ENCODE measurements at places on chromosomes 6 and 20.

- DNase-seq, result peak; percentile 31
These were observed 7.5 kb downstream of the BCAS1 start for GRCh38 chr20:54062812-54063280.

- DNase-seq, result no peak
These were observed 298.4 kb downstream of the MAFB start for GRCh38 chr20:40390654-40391053.

- no peak for DNase-seq
These were observed 10.6 kb upstream of the KIF13A start for GRCh38 chr6:17998003-17998402.

DNA sequence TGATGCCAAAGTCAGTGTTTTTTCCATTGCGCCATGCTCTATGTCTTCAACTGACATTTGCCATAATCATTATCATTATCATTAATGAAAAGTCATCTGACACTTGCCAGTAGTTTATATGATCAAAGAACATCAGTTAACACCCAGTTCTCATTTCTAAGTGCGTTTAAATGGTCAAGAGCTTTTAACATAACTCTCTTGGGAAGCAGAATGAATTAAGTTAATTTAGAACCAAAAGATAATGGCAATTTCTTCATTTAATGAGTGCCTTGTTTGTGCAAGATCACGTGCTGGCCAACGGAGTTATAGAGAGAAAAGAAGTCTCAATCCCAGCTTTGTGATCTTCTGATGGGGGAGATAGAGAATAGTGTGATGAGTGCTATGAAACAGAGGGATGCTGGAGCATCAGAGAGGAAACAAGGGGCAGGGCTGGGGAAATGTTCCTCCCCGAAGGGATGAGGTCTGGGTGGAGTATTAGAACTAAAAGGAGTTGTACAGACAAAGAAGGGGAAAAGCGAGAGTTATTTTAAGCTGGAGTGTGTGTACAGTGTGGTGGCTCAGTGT, 20.3 kb downstream of the ANKS1A start:
- DNase-seq, result no peak

DNA sequence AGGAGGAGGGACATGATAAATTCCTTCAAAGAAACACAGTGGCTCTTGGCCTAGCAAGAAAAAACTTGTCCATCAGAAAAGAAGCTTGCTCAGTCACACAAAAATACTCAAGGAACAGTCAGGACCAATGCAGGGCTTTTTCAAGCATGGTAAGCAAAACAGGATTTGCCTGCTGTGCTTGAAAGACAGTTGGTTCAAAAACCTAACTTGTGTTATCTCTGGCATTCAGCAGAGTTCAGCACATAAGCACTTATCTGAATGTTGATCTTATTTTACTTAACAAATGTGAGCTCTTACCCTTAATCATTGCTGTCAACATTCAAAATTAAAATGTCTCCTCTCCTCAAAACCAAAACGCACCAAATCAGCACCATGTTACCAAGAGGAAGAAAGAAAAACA, 38.3 kb downstream of the ATG5 start:
- DNase-seq, result no peak

- DNase-seq, result no peak
These were observed 128.6 kb downstream of the UNC5CL start for GRCh38 chr6:40910260-40910893.

DNA sequence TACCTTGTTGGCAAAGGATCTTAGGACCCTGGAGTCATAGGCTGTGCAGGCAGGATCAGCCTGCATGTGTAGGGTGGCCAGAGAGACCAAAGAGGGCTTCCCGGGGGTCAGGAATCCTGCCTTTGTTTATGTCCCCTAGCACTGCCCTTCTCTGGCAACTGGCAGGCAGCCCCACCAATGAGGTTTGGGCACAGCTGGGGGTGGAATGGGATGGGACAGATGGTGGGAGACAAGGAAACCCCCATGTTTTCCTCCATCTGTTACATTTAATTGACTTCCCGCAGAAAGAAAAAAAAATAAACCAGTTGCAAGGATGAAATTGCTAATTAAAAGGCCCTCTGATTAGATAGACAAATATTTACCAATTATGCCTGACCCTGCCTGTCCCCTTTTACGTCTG, 27.6 kb downstream of the CD40 start:
- DNase-seq, result no peak

DNA sequence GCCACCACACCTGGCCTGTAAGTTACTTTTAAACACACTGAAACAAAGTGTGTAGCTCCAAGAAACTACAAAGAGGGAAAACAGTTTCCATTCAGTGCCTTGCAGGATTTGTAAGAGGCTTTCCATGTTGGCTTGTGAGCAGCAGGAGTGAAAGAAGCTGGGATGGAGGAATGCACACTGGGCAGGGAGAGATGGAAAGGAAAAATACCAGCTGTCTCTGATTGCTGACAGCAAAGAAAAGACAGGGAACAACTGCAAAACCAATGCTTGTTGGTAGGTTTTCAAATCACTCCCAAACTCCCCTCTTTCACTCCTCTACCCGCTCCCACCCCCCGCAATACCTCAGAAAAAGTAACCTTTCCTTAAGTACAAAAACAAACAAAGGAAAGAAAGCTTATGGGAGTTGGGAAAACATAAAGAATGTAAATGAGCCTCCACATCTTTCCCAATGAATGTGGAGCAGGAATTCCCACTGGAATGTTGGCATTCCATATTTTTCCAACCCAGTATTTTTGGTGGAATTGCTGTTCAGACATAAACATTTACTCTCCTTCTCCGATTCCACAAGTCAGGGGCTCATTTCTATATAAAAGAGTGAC, 166.1 kb downstream of the THBS2 start:
- DNase-seq, result peak; percentile 47

GRCh38 chr6:163132050-163132750, 282.3 kb upstream of the QKI start:
- no peak for DNase-seq

DNA sequence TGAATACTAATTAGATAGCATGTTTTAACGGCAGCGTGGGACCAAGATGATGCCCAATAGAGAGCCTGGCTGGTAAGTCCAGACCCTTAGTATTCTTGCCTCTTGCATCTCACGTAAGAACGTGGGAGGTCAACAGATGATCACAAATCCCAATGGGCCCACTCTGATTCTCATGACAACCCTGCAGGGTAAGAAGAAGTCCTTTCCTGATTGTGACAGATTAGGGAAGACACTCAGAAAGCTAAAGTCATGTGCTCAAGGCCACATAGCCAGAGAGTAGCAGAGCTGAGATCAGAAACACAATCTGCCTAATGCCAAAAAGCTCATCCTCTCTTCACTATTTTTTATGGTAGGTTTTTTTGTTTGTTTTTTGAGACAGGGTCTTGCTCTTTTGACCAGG, 103.8 kb downstream of the RALGAPA2 start:
- no peak for DNase-seq

DNA sequence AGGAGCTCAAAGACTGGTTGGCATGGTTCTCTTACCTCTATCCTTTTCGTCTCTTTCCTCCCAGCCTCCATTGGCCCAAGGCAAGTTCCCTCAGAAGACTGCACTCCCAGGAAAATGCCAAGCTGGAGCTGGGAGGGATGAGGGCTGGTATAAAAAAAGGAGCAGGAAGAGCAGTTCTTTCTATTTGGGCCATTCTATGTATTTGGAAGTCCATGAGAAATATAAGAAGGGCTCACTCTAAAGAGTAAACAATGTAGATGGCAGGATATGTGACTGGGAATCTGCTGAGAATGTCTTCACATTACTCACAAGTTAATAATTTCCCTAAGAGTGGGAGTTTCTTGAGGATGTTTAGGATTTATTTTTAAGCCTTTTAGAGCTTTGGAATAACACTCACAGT, 36.6 kb upstream of the ADTRP start:
- DNase-seq, result peak; percentile 87

DNA sequence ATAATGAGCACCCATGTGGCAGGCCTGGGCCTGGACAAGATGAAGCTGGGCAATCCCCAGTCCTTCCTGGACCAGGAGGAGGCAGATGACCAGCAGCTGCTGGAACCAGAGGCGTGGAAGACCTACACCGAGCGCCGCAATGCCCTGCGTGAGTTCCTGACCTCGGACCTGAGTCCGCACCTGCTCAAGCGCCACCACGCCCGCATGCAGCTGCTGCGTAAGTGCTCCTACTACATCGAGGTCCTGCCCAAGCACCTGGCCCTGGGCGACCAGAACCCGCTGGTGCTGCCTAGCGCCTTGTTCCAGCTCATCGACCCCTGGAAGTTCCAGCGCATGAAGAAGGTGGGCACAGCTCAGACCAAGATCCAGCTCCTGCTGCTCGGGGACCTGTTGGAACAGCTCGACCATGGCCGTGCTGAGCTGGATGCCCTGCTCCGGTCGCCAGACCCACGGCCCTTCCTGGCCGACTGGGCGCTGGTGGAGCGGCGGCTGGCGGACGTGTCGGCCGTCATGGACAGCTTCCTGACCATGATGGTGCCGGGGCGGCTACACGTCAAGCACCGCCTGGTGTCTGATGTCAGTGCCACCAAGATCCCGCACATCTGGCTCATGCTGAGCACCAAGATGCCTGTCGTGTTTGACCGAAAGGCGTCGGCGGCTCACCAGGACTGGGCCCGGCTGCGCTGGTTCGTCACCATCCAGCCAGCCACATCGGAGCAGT, 1.9 kb downstream of the FNDC11 start:
- no peak for DNase-seq

- no peak for DNase-seq
These were observed 21.0 kb downstream of the CEP43 start for GRCh38 chr6:167020206-167020605.

- DNase-seq, result no peak
These were observed 10.7 kb downstream of the ZBTB24 start for GRCh38 chr6:109472132-109472995.

- DNase-seq, result no peak
These were observed 17.1 kb downstream of the SULF2 start for GRCh38 chr20:47768016-47768824.

DNA sequence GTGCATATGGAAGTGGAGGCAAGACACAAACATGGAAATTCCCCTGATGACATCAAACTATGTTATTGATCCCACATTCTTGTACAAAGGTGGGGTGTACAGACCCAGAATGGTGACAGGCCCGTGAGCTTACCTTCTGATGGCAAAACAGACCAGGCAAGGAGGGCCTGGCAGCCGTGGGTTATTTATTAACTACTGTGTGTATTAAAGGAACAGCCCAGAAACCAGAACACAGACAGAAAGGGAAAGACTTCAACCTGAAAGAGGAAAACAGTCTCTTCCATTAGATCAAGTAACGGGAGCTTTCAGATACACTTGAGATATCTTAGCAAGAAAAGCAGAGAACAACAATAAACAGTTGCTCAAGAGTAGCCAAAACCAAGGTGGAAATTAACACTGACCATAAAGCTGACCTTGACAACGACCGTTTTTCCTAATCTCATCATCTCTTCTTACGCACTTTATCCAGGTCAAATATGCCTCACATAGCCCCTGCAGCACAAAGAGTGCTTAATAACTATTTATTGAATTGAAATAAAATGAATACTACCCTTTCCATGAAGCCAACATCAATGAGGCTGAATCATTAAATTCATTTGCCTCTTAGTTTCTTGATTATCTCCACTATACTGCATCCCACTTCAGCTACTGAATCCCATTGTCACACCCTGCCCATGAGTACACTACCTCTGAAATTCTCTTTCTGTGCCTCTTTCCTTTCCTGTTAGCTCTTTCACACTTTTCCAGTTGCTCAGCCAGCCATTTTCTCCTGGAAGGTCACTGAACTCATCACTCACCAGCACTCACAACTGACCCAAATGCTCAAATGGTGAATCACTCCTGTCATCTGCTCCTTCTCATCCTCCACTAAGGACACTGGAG, 67.4 kb downstream of the MOXD1 start:
- DNase-seq, result peak; percentile 93

DNA sequence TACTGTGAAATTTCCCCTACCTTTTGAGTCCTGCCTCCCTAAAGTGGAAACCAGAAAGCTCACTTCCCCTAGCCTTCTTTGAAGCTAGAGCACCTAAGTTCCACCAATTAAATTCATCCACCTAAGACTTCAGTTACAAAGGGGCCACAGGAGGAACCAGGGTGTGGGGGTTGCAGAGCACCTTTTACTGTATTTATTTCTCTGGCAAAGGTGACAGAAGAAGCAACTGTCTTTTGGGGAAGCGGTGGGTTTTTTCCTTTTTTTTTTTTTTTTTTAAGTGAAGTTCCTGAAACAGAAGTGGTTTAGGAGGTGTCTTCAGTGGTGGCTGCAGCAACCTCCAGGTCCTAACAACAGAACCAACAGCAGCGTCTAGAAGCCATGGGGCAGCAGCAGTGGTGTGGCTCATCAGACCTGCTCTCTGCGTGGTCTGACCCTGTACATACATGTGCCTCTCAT, 13.1 kb downstream of the PSMB9 start:
- DNase-seq, result no peak

GRCh38 chr6:147738516-147739162, 230.1 kb downstream of the SAMD5 start:
- DNase-seq, result peak; percentile 27

DNA sequence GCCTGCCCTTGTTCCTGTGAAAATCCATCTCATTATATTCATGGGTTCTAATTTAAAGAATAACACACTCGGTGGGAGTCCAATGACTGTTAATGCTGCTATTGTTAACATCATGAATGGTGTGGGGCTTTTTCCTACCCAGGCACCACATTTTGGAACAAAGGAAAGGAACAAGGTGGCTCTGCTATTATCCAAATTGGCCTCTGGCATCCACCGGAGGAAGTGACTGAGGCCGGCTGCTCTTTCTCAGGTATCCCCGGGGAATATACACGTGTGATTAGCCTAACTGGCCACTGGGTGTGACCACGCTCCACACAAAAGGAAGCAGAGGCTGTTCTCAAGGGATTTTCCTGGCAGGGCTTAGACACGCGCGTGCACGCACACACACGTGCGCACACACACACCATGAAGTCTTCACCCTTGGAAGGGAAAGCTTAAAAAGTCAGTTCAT, 601.2 kb upstream of the ARID1B start:
- no peak for DNase-seq

DNA sequence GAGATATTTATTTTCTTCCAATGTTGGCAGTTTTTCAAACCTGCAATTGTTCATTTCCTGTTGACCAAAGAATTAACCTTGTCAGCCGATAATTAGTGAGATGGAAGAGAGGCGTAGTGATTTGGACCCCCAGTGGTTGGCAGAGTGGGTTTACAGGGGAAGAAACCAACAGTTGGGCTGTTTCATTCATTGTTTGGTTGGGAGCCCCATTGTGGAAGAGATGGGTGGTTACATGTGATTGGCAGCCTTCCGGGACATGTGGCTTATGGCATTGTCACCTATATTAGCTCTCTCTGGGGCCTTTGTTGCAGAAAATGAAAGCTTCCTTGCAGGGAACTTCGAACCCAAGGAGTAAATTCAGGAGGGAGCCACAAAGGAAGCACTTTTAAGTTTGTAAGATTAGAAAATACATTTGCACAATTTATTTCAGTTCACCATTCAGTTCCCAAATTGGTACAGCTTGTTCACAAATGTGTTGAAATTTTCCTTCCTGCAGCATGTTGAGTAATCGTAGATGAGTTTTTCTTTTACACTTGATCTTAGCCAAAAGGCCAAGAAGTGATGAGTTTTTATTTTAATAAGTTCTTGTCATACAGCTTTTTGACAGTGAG, 50.3 kb upstream of the CDKAL1 start:
- DNase-seq, result no peak

DNA sequence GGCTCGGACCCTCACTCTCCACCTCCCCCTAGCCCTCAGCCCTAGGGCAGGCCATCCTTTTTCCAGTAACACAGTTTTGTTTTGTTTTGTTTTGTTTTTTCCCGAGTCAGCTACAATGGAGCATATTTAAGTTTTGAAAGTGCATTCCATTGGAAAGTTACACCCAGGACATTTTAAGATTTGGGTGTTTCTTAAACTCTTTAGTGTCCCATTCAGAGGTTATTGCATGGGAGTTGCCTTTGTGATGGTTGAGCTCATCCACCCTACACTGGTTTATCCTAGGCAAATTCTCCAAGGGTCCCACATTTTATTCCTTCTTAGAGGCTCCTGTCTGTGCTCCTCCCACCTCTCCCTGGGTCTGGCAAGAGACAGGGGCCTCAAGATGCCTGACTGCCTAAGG, 58.9 kb downstream of the THBS2 start:
- DNase-seq, result no peak
